ENCODE measurements at places on chromosomes 1 and 21. TPM values are rescaled to one million over a fixed set of nuclear protein-coding genes. Genes with fewer than 3 reads are reported as not detected.

GRCh38 chr1:164366014-164366413 lies 193.0 kb upstream of the PBX1 start:
- DNase-seq, result no peak
- no peak overlapping the region for H3K4me3 ChIP-seq
- no peak overlapping the region for H3K27ac ChIP-seq
- no peaks in the 10 kb centered on the region for H3K36me3 ChIP-seq
- no peaks in the 10 kb centered on the region for H3K27me3 ChIP-seq

DNA sequence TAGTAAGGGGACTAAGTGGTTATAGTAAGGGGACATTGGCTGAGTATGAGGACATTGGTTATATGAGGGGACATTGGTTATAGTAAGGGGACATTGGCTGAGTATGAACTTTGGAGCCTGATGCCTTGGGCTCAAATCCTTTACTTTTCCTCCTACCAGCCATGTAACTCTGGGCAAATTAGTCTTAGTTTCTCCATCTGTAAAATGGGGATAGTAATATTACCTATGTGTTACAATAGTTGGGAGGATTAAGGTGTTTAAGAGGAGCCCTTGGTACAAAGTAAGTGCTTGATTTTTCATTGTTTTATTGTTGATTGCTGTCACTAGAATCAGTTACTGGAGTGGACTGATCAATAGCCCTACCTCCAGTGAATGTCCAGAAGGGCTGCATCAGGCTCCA lies 2.8 kb downstream of the OSCP1 start:
- H3K4me1 ChIP-seq, result peaks cover 15% of the 10 kb centered on the region
- no peak overlapping the region for H3K4me3 ChIP-seq
- no peaks in the 10 kb centered on the region for H3K36me3 ChIP-seq
- H3K27me3 ChIP-seq, result no peaks in the 10 kb centered on the region

GRCh38 chr21:38352536-38353219 lies 95.9 kb downstream of the KCNJ15 start:
- H3K4me1 ChIP-seq, result peaks cover 12% of the 10 kb centered on the region
- peak; percentile 33 for DNase-seq
- no peaks in the 10 kb centered on the region for H3K36me3 ChIP-seq
- H3K27ac ChIP-seq, result no peak overlapping the region

DNA sequence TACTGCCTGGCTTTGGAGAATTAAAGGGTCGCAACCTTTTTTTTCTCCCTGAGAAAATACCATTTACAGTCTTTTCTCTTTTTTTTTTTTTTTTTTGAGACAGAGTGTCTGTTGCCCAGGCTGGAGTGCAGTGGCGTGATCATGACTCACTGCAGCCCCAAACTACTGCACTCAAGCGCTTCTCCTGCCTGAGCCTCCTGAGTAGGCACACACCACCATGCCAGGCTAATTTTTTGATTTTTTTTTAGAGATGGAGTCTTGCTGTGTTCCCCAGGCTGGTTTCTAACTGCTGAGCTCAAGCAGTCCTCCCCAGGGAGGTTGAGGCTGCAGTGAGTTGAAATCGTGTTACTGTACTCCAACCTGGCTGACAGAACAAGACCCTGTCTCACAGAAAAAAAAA lies 24.6 kb downstream of the UBE4B start:
- no peaks in the 10 kb centered on the region for H3K27me3 ChIP-seq
- no peak overlapping the region for H3K4me3 ChIP-seq
- no peaks in the 10 kb centered on the region for H3K4me1 ChIP-seq
- H3K36me3 ChIP-seq, result peaks cover 23% of the 10 kb centered on the region

DNA sequence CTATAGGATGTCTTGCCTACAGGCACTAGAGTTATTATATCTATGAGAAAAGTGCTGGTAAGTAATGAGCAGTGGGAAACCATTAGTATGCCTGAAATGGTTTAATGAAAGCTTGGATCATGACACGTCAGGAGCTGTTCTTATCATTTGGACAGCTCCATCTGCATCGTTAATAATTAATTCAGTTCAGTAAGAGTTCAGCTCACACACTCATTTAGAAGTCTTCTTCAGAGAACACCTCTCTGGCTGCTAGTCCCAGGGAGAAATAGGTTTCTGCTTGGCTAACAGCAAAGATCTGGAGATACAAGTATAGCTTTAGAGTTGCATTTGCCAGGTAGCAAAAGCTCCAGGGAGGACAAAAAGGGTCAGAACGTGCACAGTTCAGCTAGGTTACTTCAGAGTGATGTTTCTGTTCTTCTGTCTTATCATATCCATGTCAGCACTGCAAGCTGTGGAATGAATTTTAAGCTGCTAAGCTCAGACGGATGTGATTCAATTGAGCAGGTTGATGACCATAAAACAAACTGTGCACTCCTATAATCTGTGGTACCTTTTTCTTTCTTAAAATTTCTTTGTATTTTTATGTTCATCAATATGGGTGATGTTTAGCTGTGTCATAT lies 173.6 kb downstream of the ADGRL2 start:
- no peaks in the 10 kb centered on the region for H3K27me3 ChIP-seq
- DNase-seq, result no peak
- no peak overlapping the region for H3K4me3 ChIP-seq

GRCh38 chr1:48659801-48660200 lies 116.9 kb downstream of the BEND5 start:
- no peaks in the 10 kb centered on the region for H3K36me3 ChIP-seq
- no peaks in the 10 kb centered on the region for H3K27me3 ChIP-seq
- DNase-seq, result no peak
- H3K27ac ChIP-seq, result no peak overlapping the region
- no peak overlapping the region for H3K4me3 ChIP-seq

DNA sequence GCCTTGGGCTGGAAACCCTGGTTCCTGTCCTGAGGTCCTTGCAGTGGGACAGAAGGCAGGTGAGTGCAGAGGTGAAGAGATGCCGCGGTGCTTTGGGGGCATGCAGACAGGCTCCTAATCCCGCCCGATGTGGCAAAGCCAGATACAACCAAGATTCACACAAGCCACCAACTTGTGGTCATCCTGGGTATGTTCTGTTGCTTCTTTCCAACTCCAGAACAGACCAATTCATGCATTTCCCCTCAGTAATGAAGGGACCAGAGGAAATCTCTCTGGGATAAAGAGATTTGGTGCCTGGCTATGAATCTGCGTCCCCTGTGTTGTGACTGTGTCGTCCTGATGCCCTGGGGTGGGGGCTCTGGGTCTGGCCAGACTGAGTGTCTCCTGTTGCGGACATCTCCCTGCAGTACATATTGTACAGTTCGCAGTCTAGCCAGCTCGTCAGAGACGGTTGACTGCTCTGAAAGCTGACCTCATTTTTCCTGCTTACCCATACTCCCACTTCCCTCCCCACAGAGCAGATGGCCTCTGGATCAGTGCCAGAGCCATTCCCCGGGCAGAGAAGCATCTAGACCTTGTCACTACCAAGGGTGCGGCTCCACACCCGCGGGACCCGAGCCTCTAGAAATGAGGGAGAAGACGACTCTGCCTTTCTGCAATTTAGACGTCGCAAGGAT lies 216.3 kb downstream of the KIF26B start:
- no peak overlapping the region for H3K4me3 ChIP-seq
- no peak overlapping the region for H3K27ac ChIP-seq
- H3K36me3 ChIP-seq, result no peaks in the 10 kb centered on the region
- no peak for DNase-seq
- no peaks in the 10 kb centered on the region for H3K4me1 ChIP-seq

DNA sequence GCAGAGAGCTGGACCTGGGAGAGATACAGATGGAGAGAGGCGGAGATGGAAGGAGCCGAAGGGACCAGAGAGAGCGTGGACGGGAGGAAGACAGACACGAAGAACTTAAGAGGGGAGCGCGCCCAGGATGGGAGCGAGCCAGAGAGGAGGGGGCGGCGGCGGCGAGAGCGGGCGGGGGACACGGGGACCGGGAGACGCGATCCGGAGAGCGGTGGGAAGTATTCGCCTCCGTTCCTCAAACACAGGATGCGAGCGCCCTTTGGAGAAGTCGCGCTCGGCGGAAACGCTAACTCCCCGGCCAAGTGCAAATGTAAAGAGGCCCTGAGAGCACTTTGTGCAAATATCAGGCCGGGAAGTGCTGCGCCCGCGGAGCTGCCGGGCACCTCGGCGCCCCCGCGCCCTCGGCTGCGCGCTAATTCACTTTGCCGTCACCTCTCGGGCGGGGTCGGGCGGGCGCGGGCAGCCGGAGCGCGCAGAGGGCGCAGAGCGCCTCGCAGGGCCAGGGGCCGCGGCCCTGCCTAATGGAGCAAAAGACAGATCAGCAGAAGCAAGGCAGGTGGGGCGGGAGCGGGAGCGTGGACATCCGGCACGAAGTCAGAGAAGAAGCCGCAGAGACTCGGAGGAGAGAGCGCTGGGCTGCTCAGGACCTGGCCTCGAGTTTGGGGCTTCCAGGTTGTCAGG lies 281.2 kb downstream of the RRAGC start:
- no peak for DNase-seq
- H3K27me3 ChIP-seq, result peaks cover 45% of the 10 kb centered on the region
- H3K36me3 ChIP-seq, result no peaks in the 10 kb centered on the region
- no peak overlapping the region for H3K27ac ChIP-seq
- peaks cover 4% of the 10 kb centered on the region for H3K4me1 ChIP-seq

GRCh38 chr1:105204836-105205371 lies 1455.2 kb downstream of the AMY1C start:
- H3K27me3 ChIP-seq, result no peaks in the 10 kb centered on the region
- DNase-seq, result no peak
- H3K27ac ChIP-seq, result no peak overlapping the region
- H3K4me1 ChIP-seq, result no peaks in the 10 kb centered on the region
- no peaks in the 10 kb centered on the region for H3K36me3 ChIP-seq

DNA sequence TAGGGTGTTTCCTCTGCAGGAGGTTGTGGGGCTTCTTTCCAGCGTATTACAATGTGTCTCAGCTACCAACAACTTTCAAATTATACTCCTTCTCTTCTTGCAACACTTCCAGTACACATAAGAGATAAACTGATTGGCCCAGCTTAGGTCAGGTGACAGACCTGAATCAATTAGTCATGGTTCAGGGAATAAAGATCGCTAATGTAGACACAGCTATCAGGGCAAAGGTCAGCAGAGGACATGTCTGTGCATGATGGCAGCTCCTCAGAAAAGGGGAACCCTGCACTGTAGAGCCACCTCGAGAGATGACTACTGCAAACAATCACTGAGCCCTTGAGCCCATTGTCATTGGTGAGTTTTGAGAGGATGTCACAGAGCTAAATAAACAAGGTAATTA lies 36.8 kb upstream of the PKN2 start:
- H3K4me1 ChIP-seq, result no peaks in the 10 kb centered on the region
- H3K27ac ChIP-seq, result no peak overlapping the region
- H3K27me3 ChIP-seq, result no peaks in the 10 kb centered on the region

DNA sequence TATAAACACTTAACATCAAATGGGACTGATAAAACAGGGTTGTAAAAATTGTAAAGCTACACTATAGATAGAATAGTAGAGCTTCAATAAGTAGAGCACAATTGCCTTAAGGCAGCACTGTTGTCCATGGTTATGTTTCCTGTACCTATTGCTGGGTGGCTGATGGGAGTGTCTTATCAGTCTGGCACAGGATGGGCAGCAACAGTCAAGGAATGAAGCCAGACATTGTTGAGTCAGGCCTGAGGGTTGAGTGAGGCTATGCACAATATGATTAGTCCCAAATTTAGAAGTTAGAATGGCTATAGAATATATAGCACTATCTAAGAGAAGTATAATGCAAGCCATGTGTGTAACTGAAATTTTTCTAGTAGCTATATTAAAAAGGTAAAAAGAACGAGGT lies 25.0 kb upstream of the CD1D start:
- H3K27me3 ChIP-seq, result no peaks in the 10 kb centered on the region
- peaks cover 1% of the 10 kb centered on the region for H3K4me1 ChIP-seq
- H3K36me3 ChIP-seq, result no peaks in the 10 kb centered on the region
- H3K4me3 ChIP-seq, result no peak overlapping the region
- H3K27ac ChIP-seq, result no peak overlapping the region
- DNase-seq, result no peak

DNA sequence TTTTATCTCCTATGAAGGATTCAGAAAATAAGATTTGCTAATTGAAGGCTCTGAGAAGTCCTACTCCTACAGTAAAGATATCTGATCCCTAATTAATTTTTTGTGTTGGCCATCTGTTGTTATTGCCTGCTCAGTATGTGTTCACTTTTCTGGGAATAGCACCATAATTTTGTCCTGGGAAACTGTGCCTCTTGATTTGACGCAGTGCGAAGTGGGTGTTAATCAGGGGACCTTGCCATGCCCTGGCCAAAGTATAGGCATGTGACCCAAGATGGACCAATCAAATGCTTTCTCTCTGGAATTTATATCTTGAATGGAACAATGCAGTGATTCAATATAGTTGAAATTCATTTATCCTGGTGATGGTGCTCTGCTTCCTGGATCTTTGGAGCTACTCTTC lies 30.4 kb upstream of the GNG12 start:
- peaks cover 9% of the 10 kb centered on the region for H3K27me3 ChIP-seq
- no peak for DNase-seq
- no peaks in the 10 kb centered on the region for H3K36me3 ChIP-seq
- H3K4me3 ChIP-seq, result no peak overlapping the region

DNA sequence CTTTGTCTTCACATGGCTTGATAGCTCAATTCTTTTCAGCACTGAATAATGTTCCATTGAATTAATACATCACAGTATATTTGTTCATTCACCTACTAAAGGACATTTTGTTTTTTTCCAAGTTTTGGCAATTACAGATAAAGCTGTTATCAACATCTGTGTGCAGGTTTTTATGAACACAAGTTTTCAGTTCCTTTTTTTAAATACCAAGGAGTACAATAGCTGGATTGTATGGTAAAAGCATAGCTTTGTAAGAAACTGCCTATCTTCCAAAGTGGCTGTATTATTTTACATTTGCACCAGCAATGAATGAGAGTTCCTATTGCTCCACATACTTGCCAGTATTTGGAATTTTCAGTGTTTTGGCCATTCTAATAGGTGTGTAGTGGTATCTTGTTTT lies 4.8 kb upstream of the MCOLN2 start:
- no peak overlapping the region for H3K27ac ChIP-seq
- H3K4me3 ChIP-seq, result no peak overlapping the region
- no peak for DNase-seq
- H3K27me3 ChIP-seq, result peaks cover 8% of the 10 kb centered on the region
- H3K36me3 ChIP-seq, result no peaks in the 10 kb centered on the region
- peaks cover 22% of the 10 kb centered on the region for H3K4me1 ChIP-seq

PIK3CD gene
- 213 TPM for total RNA-seq

LENEP gene
- total RNA-seq, result not detected

RBBP4 gene
- 108 TPM for total RNA-seq

VASH2 gene
- 0.11 TPM for total RNA-seq

MPL gene
- total RNA-seq, result not detected

RIPPLY3 gene
- not detected for total RNA-seq

S100B gene
- total RNA-seq, result 0.52 TPM

All from CD4-positive, alpha-beta T cell (primary cell).